ENCODE measurements at places on chromosomes 4 and X.

DNA sequence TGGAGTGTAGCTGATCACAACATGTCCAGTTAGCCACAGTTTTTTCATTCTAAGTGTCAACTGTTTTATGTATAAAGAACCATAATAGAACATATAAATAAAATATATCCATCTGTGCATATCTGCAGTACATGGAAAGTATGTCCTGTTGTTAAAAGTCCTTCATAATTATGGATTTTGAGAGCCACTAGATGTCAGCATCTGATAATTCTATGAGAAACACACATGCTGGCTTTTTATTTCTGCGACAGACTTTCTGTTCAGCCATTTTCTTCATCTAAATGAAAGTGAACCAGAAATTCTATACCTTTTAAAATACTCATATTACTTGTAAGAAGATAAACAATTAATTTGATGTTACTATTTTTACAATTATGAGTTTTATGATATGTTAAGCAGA, 251.5 kb downstream of the GPM6A start:
- no peak for DNase-seq

DNA sequence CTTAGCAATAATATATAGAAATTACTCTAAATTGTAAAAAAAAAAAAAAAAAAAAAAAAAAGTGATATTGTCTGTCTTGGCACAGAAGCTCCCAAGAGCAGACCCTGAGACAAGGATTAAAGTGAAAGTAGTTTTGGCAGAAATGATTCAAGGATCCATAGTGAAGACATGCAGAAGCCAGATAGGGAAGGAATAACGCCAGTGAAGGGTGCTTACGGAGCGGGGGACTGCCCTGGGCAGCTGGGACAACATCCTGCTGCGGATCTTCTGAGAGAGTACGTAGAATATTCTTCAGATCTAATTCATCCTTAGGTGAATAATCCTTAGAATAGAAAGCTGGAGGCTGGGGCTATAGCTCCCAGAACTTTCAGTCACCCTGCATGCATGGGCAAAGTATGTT, 39.8 kb downstream of the ARHGAP24 start:
- DNase-seq, result no peak

DNA sequence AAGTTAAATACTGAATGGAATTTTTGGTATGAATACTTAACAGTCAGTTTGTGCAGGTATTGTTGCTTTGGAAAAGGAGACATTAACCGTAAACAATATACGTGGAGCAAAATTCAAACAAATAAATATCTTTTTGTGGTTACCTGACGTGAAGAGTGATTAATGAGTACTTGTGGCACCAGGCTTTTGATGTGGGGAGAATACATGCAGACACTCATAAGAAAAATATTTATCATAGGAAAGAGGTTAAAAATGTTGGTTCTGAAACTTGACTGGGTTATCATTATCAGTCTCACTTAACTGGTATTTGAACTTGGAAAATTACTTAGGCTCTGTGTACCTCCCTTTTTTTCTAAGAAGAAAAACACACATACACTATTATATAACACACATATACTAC, 136.4 kb upstream of the NDST4 start:
- DNase-seq, result no peak

- DNase-seq, result no peak
Observed at GRCh38 chr4:155672342-155672741, 5.7 kb downstream of the GUCY1A1 start.

DNA sequence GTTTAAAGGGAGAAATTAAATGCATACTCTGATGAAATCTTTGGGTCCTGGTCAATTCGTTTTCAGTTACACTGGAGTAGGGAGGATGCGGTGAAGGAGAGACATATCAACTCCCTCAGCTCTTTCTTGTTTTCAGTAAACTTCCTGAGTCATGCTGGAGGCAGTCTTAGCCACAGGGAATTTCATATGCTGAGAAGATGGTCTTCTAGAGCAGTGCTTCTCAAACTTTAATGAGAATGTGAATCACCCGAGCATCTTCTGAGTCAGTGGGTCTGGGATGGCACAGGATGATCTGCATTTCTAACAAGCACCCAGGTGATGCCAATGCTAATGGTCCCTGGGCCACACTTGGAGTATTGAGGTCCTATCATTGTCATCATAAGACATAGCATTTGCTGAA, 214.5 kb downstream of the KIT start:
- DNase-seq, result no peak

DNA sequence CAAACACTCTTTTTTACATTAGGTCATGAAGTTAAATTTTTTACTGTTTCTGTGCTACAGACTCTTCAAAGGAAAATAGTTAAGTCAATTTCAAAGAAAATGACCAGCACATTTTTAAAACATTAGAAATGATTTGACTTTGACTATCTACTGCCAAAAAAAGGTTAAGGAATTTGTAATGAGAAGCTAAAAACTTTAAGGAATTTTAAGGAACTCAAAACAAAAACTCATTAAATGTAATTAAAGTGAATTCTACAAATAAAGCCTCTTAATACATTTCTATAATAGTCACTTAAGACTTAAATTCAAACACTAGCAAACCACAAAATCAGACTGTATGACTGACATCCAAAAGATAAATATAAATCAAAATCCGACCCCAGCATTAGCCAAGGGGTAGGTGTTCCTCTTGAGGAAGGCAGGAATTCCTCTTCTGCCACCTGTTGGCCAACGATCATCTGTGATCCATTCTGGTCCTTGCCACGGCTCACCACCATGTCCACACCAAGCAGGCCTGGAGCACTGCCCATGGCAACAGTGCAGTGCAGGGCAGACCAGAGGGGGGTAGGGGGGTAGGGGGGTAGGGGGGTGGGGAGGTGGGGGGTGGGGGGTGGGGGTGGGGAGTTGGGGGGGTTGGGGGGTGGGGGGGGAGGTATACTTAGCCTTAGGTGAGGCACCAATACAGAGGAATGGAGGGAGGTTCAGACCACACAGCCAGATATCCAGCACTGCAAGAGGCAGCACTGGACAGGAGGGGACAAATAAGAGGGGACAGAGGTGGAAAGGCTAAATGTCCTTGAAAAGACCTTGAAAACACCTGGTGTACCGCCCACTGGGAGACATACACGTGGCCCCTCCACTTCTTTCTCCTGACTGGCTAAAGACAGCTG, 287.4 kb downstream of the CHIC1 start:
- no peak for DNase-seq

- no peak for DNase-seq
Observed at GRCh38 chrX:82648062-82648461, 860.0 kb upstream of the POU3F4 start.

GRCh38 chr4:159497936-159498335, 395.1 kb downstream of the RAPGEF2 start:
- no peak for DNase-seq

DNA sequence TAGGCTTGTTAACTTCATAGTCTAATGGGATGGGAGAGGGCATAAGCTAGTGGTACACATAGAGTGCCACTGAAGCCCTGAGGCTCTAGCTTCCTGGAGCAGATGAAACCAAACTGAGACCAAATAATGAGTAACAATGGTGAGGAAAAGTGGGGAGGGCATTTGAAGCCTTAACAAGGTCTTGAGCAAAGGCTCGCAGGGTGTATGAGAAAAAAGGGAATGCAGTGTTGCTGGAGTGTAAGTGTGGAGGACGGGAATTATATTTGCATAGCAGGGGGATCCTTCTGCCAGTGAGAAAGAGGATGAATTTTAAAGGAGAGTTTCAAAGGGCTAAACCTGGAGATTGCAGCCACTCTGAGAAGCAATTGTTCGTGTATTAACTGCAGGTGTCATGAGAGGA, 263.1 kb downstream of the ANK2 start:
- DNase-seq, result no peak

DNA sequence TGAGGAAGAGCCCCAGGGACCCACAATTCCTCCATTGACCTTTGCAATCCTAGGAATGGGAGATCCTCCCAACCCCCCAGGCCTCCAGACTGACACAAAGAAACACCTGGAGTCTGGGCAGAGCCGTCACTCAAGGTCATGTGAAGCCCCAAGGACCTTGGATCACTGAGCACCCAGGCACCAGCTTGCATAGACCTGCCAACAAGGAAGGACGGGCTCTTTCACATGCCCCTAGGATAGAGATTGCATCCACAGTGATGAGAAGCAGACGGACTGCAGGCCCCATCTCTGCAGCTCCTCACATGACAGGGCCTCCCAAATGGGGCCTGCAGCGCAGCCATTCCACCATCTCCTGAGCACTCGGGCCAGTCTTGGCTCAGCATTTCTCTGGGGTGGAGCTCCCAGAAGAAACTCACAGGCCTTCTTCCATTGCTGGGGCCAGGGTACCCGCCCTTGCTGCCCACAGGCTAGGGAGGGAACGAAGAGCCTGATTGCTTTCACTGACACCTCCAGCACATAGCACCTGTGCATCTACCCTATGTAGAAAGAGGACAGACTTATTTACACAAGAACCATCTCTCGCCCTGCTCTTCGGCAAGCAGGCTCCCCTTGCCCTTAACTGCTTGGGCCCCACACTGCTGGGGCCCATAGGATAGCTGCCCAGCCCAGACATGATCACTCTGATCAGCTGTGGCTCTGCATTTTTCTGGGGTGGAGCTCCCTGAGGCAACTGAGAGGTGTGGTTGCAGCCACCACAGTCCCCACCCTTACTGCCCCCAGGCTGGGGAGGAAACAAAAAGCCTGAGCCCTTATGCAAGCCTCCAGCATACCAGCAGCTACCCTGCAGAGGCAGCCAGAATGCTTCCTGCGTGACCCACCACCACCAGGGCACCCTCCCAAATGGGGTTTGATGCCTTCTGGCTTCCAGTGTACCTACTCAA, 185.7 kb upstream of the ZCCHC13 start:
- DNase-seq, result no peak

DNA sequence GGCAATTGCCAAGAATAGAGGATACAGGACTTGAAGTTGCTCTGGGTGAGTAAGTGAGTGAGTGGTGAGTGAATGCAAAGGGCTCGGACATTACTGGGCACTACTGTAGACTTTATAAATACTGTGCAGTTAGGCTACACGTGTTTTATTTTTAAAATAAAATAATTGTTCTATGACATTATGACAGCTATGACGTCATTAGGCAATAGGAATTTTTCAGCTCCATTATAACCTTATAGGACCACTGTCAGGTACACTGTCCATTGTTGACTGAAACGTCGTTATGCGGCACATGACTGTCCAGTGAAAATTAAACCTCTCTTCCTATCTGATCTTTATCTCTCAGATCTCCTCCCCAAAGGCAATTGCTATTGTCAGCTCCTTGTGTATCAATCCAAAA, 5.1 kb upstream of the TASL start:
- no peak for DNase-seq

- no peak for DNase-seq
Observed at GRCh38 chr4:186192066-186192612, 772 bp downstream of the CYP4V2 start.

- DNase-seq, result no peak
Observed at GRCh38 chrX:119266364-119266995, 30.4 kb downstream of the PGRMC1 start.

- no peak for DNase-seq
Observed at GRCh38 chr4:37438564-37439279, 194.2 kb downstream of the NWD2 start.

All from stimulated activated CD8-positive, alpha-beta memory T cell treated with anti-CD3 and anti-CD28 coated beads, Interleukin-15, amount 100 ng/mL, for 4 hours (primary cell).